ENCODE measurements at places on chromosomes 1 and 21.

- no peak for DNase-seq
Observed at GRCh38 chr1:25184001-25184762, 48.1 kb downstream of the SYF2 start.

DNA sequence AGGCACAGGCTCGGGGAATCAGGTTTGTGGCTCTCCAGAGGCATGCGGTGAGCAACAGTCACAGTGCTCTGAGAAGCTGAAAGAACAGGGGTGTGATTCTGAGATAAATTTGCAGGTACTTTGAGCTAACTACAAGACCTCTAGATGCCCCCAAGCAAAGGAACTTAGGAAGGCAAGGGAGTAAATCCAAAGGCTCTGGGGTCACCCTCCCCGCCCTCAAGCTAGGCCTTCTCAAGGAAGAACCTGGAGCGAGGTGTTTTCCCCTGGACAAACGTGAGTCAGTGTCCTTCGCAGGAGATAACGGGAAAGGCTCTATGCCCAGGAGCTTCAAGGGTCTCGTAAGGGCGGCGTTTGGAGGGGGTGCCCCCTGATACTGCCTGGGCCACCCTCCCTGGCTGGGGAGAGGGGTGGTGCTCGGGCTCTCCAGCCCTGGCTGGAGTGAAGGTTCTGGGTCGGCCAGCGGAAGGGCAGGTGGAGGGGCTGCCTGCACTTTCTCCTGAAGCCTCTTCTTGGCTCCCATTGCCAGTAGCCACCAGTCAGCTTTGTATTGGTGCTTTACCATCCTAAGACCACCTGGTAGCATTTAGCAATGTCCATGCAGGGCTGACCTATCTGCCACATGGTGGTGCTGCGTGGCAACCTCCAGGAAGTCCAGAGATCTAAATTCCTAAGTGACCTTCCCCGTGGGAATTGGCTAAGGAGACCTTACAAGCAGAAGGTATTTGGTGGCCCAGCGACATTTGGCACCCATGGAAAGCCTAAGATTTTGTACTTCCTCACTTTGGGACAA lies 44.0 kb downstream of the GPR161 start:
- DNase-seq = no peak

DNA sequence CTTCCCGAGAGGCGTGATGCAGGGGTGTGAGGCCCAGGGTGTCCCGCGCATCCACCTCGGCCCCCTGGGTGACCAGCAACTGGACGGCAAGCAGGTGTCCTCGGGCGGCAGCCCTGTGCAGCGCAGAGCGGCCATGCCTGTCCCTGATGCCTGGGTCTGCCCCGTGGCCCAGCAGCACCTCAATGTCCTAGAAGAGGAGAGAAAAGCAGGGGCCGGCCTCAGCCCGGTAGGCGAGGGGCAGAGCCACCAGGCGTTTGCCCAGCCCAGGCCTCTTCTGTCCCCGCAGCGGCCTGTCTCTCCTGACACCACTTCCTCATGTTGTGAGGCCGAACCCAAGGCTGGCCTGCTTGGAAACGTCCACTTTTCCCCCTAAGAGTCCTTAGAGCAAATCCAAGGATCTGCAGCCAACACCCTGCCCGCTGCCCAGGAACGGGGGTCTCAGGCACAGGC lies 1.7 kb downstream of the ANKRD65 start:
- no peak for DNase-seq

GRCh38 chr1:235511470-235512240 lies 7.4 kb upstream of the B3GALNT2 start:
- DNase-seq = no peak

- no peak for DNase-seq
Observed at GRCh38 chr1:208855403-208855802, 611.2 kb upstream of the PLXNA2 start.

GRCh38 chr1:1199961-1200875 lies 6.2 kb downstream of the TNFRSF18 start:
- no peak for DNase-seq

- DNase-seq = peak; percentile 37
Observed at GRCh38 chr1:117812869-117813511, 116.4 kb downstream of the GDAP2 start.

DNA sequence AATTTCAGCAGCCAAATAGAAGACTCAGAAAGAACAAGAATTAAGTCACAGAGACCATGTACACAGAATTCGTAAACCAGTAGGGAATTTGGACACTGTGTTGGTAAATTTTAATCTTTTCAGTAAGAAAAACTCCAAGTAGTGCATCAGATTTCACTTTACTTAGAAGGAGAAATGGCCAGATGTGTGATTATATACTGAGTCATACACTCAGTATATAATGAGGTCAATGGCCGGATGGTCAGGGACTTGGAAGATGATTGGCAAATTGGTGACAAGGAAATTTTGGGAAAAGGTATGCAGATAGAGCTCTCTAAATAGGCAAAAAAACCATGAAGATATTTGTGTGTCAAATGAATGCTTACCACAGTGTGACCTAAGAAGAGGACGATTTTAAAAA lies 399.8 kb upstream of the LRRC7 start:
- no peak for DNase-seq

DNA sequence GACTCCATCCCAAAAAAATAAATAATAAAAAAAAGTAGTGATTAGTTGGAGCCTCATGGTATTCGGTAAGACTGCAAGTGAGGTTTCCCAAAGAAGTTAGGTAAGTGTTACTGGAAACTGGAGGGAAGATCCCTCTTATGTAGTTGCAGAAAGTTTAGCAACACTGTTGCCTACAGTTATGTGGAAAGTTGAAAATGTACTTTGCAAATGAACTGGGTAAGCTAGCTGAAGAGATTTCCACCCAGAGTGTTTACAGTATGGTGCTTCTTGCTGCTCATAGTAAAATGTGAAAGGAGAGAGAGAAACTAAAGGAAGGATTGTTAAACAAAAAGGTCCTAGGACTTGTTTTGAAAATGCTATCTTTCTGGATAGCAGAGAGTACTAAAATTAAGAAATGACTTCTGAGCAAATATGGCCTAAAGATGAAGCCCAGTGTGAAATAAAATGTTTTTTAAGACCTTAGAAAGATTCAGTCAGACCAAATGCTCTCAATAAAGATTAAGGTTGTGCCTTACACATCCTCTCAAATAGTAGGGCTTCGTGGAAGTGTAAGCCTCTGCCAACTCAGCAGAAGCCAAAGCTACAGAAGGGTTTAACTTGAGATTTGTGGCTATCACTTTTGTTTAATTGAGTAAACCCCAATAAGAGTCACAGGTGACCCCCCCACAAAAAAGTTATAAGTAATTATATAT lies 31.5 kb downstream of the RPS6KC1 start:
- no peak for DNase-seq

DNA sequence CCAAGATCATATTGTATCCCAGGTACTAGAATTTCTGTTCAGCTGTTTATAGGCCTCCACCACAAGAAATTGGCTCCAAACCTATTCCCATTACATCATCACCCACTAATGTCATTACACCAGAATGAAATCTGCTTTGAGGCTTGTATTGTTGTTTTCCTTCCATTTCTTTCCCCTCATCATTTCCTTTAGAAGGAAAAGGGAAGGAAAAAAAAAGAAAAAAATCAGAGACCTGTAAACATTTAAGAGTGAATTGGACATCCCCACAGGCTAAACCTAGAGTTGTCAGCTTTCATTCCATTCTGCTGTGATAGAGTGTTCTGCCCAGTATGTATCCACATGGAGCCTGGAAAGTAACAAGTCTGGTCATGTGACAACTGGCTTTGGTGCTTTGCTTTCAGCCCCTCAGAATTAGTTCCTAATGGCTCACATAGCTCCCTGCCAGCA lies 44.6 kb downstream of the NFYC start:
- peak; percentile 16 for DNase-seq

GRCh38 chr1:189804352-189804751 lies 673.3 kb downstream of the BRINP3 start:
- no peak for DNase-seq

DNA sequence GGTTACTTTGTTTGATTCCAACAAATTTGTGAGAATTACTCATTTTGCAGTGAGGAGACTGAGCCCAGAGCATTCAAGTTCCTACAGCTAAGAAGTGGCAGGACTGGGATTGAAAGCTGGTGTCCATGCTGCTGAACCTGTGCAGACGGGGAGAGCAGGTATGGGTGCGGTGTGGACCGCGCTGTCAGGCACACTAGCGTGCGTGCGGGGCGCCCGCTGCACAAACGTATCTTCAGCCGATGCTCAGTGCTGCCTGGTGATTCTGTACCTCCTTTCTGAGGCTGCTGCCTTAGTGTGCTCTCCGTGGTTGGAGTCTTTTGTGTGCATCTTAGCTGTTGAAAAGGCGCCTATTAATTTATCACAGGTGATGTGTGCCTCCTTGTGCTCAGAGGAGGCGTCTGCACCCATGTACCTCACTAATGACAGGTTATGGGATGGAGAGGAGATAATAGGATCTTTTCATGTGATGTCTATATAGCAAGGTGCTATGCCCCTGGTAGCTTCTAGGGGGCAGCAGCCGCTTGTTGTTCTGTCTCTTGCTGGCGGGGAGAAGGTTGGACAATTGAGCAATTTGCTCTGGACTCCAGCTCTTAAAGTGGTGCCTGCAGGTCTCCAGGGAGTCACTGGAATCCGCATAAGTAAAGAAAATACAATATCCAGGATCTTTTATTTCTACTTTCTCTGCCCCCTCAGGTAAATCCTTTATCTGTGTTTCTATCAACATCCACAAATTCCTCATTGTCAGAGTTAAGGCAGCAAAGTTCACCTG lies 32.5 kb downstream of the PEX14 start:
- peak; percentile 85 for DNase-seq

- DNase-seq = no peak
Observed at GRCh38 chr1:156584813-156585212, 5.3 kb downstream of the TTC24 start.

- DNase-seq = peak; percentile 34
Observed at GRCh38 chr1:227449051-227449450, 114.3 kb upstream of the ZNF678 start.

DNA sequence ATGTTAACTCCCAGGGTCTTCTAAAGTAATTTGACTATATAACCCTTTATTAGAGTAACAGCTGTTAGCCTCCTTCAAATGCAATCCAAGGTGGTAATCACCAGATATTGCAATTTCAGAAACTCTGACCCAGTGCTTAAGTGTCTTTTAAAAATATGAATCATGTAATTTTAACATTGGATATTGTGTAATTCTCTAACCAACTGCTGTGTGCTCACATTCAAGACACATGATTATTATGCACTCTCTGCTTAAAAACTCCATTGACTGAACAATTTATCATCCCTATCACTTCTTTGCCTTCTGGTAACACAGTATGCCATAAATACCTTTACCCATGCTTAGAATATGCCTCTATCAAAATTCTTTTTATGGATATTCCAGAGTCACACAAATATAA lies 537.4 kb upstream of the RGS18 start:
- no peak for DNase-seq

DNA sequence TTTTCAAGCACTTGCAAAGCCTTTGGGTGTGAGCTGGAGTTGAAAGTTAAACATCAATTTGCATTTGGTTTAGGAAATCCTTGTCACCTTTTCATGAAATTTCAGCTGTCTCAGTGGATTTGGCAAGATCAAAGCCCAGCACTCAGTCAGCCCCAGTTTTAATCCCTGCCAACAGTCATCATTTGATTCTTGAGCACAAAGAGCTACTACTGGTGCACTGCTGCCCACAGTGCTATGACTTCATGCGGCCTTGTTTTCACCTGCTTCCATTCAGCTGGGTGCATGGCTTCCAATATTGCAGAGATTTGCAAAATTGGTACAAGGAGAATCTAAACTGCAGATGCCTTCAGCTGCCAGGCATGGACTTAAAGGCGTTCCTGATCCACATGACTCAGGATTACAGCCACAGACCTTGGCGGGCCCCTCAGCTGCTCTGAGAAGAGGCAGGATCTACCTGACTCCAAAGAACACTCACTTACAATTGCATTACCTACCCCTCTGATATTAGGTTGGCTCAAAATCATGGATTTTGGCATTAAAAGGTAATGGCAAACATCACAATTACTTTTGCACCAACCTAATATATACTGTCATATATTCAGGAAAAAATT lies 259.1 kb downstream of the DSCAM start:
- no peak for DNase-seq

DNA sequence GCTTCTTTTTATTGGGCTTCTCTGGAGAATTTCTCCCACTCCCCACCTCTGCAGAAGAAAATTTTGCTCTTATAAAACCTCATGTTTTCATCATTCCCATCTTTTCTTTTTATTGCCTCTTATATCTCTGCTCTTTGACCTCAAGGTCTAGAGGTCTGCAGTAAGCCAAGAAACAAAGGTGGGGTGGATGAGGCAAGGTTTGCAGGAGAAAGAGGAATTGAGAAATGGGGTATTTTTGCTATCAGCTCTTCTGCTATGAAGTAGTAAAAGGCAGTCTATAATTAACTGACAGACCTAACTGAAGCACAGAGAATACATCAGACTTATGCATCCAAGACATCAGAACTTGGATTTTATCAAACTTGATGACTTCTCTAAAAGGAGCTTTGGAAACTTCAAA lies 22.9 kb downstream of the SYT11 start:
- DNase-seq = no peak

- no peak for DNase-seq
Observed at GRCh38 chr1:231990388-231990787, 363.8 kb downstream of the DISC1 start.

DNA sequence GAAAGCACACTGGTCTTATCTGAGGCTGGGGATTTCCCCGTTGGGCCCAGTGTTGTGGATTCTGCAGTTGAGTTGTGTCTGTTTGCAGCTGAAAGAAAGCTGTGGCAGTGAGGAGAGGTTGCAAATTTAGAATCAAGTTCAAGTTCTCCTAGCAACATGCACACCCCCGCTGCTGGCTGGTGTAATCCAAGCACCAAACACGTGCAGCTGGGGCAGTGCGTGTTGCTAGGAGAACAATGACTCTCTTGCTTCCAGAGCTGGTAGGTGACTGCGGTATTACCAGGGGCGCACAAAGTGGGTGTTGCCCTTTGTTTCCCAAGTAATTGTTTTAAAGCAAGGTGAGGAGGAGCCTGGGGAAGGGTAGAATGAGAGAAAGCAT lies 91.5 kb downstream of the IER5 start:
- peak; percentile 42 for DNase-seq

GRCh38 chr1:17423781-17424245 lies 15.7 kb downstream of the RCC2 start:
- no peak for DNase-seq

DNA sequence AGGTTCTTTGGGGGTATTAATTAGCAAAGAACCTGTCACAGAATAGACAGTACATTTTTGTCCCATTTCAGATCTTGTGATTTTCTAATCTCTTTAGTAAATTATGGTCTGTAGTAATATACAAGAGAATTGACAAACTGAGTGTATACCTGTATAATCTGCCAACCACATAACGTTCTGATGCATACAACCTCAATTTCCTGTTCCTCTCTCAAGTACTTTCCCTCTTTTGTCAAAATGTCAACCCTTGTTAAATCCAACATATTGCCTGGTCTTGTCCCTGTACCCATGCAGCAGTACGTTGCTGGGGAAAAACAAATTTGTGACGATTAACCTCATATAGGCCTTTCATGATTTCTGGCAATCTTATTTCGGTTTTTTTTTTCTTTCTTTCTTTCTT lies 1.1 kb downstream of the ARV1 start:
- DNase-seq = no peak
